ENCODE measurements at places on chromosomes 1 and 21.

DNA sequence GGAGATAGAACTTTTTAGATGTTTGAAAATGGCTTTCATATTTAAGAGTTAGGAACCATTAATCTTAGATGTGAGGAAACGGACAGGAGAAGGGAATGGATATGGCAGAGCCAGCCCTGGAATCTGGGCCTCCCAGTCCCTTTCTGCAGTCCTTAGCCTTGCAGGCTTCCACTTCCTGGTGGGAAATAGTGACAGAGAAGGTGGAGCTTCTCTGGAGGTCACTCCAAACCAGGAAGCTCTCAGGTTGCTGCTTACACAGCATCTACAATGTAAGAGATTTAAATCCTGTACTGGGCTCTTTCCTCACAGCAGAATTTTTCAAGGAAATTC lies 2.5 kb downstream of the S100A11 start:
- DNase-seq = no peak

DNA sequence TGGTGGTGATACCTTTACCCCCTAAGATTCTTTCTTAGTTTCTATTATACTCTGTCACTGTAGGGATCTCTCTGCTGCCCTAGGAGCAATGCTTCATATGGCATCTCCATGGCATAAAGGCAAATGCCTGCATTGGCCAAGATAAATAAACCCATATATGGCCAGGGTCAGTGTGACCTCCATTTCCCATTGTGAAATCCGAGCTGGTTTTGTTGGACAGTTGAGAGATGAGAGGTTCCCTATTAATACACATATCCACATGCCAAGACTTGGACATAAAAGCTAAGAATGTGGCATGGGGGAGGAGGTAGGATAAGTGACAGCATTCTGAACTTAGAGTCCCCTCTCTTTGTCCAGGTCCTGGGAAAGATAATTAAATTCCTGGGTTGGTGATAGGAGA lies 1.4 kb downstream of the TPM3 start:
- no peak for DNase-seq

DNA sequence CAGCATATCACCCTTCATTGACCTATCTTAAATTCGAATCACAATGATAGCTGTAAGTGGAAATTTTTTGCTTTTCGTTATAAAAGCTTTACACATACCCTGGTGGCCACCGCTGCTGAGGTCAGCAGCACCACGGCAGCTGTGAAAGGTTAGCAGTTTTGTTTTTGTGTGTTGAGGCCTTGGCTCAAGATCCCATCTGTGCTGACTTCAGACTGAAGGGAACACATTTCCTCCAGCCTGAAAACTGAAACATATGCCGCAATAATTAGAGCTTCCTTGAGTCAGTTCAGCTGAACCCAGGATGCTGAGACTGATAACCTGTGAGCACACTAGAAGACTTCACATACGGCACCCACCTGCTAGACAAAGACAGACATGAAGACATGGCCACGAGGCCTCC lies 103.0 kb downstream of the SMYD3 start:
- DNase-seq = peak; percentile 86

DNA sequence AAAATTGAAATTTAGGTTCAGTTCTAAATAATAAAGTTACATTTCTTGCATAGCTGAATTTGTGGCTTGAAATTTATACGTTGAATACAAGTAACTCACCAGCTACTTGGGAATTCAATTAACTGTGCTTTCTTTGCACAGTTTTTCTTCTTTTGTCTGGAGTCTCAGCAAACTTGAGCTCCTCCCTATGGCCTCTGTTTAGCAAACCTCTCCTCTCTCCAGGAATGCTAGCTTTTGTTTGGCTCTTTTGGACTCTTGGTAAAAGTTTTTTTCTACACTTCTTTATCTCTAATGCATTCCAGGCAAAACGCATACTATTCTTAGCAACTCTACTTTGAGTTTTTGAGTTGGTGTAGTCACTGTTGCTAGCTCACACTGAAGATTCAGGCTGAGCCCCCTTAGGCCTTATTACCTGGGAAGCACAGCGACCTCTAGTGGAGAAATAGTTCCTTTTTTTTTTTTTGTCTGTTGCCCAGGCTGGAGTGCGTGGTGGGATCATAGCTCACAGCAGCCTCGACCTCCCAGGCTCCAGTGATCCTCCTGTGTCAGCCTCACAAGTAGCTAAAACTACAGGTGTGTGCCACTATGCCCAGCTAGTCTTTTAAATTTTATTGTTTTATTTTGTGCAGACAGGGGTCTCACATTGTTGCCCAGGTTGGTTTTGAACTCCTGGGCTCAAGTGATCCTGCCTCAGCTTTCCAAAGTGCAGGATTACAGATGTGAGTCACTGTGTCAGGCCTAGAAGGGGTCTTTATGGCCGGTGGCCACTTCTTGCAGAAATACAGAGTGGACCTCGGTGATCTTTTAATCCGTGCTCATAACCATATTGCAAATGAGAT lies 61.7 kb downstream of the CASQ2 start:
- DNase-seq = peak; percentile 23

GRCh38 chr1:166876540-166876838 lies 425 bp upstream of the TADA1 start:
- DNase-seq = no peak

- no peak for DNase-seq
Observed at GRCh38 chr1:17949511-17949910, 158.1 kb upstream of the IGSF21 start.

- no peak for DNase-seq
Observed at GRCh38 chr1:66302815-66303214, 231.1 kb upstream of the SGIP1 start.

DNA sequence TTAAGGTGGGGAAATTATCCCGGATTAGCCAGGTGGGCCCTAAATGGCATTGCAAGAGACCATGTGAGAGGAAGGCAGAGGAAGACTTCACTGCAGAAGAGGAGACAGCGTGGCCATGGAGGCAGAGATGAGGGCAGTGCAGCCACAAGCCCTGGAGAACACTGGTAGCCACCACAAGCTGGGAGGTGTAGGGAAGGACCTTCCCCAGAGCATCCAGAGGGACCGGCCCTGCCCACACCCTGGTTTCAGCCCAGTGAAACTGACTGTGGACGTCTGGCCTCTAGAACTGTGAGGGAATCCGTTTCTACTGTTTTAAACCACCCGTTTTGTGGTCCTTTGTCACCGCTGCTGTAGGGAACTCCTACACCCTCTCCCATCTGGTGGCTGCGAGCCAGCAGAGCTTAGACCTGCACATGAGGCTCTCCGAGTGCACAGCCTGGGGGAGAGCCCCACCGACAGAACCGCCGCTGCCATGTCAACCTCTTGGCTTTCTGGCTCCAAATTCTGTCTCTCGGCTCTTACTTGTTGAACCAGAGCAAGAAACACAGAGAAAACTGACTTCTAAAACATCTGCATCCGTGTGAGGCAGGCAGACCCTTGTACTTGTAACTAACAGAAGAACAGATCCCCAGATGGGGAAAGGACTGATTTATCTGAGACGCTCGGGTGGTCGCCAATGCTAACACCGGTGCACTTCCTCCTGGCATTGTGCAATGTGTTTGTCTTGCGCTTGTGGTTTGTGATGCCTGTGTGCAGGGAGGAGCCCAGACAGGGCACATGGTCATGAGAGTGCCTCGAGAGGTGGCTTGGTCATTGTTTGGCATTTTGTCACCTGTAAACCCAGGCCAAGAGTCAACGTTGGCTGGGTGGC lies 90.8 kb upstream of the TMPRSS2 start:
- no peak for DNase-seq

- DNase-seq = no peak
Observed at GRCh38 chr1:25185409-25186160, 46.7 kb downstream of the SYF2 start.

DNA sequence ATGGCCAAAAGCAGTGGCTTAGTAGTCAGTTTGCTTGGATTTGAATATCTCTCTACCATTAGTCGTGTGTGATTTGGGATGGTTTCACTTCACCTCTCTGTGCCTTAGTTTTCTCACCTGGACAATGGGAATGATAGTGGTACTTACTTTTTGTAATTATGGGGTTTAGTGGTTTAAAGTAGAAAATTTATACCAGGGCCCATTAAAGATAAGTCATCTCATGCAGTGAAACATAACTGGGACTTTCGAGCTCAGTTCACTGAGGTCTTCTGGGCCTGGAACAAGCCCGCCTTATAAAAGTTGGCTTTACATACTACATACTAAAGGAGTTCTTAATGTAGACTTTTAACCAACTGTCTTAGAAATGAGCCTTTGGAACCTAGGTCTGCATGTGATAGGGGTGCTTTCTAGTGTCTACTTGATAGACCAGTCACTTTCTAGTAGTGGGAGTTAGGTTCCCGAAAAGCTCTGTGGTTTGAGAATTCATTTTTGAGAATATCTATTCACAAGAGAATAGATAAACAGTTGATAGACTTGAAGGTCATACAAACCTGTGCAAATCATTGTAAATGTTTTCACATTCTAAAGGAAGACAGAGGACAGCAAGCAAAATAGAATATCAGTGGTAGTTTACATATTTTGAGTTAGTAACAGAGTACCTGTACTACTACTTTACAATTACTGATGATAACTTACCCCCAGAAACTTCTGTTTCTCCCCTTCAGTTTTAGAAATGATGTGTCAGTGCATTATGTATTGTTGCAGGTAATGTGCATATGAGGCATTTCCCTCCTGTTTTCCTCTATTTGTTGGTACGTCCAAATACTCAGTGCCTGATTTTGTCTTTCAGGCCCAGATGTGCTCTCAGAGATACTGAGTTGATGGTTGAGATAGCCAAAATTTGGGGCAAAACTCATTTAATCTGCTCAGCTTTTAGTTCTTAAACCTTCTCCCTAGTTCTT lies 48.0 kb downstream of the DYRK1A start:
- no peak for DNase-seq

DNA sequence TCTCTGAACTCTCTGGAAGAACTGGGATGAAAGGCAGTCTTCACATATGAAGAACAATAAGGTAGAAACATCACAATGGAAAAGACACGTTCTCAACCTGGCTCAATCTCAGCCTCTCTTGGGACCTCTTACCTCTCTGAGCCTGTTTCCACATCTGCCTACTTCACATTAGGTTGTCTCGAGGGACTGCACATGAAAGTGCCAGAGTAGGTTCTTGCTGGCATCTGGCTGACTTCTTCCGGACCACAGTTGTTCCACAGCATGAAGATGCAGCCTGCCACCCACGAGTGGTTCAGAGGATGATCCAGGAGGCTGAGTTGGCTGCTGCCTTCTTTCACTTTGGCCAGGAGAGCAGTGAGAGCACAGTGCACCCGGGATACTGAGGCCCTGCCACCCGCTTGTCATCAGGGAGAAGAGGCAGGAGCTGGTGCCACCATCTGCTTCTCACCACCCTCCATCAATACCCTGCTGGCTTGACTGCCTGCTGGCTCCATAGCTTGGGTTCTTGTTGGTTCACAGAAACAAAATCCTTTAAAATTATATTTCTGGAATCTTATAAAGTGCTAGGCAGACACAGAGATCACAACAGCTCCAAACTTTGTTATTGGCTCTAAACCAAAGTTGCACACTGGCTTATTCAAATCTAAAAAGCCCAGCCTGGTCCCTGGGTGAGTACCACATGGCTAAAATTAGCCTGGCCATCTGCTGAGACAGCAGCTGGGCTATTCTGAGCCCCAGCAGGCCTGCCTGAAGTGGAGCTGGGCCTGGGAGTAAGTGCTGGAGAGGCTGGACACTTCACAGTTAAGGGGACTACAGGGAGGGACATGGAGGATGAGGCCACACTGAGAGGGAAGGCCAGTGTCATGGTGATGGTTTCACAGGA lies 46.9 kb upstream of the LIN9 start:
- peak; percentile 86 for DNase-seq

GRCh38 chr1:21604208-21604957 lies 64.8 kb downstream of the RAP1GAP start:
- no peak for DNase-seq

GRCh38 chr1:66623812-66624211 lies 89.9 kb downstream of the SGIP1 start:
- DNase-seq = no peak

GRCh38 chr1:41174170-41174569 lies 67.9 kb downstream of the SCMH1 start:
- DNase-seq = no peak

- no peak for DNase-seq
Observed at GRCh38 chr1:2865000-2865399, 63.5 kb upstream of the TTC34 start.

DNA sequence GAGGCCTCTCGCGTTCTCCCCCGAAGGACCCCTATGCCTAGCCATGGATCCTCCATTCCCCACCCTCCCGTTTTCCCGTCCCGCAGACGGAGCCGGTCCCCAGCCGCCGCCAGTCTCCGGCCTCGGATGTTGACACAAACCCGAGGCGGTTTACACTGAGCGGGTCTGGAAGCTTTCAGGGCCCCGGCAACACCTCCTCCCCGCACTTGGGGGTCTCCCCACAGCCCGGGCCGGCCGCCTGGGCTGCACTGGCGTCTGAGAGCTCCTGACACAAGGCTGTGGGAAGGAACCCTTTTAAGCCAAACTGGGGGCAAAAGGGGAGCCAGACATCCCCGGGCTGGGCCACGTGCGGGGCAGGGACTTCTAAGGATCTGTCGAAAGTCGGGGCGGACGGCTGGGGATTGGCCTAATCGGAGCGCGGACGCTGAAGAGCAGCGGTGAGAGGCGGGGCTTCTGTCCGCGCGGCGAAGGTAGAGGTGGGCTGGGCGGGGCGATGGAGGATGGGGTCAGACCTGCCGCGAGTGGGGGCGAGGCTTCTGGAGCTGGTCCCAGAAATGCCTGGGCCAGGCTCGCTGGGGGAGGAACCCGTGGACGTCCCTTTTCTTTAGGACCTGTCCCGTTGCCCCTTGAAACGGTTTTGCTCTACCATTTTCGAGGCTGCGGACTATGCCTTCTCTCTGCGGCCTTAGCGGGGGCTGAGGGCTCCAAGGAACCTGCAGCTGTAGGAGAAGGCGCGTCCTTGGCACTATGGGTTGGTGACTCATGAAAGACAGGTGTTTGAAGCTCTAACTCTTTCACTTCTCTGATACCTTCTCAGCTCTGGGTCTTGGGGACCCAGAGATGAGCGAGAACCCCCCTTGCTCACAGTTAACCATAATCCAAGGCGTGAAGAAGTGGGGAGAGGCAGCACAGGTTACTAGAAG lies 1.2 kb upstream of the HPCAL4 start:
- DNase-seq = peak; percentile 25

- no peak for DNase-seq
Observed at GRCh38 chr1:52595061-52595460, 7.1 kb upstream of the GPX7 start.

- no peak for DNase-seq
Observed at GRCh38 chr1:27600498-27601175, 3.3 kb downstream of the AHDC1 start.

- DNase-seq = no peak
Observed at GRCh38 chr1:162197615-162198421, 128.3 kb downstream of the NOS1AP start.

GRCh38 chr1:10508511-10508951 lies 33.8 kb downstream of the PEX14 start:
- no peak for DNase-seq

- DNase-seq = no peak
Observed at GRCh38 chr1:102941366-102941947, 166.9 kb downstream of the COL11A1 start.

- DNase-seq = no peak
Observed at GRCh38 chr1:225926551-225927113, 2.6 kb upstream of the PYCR2 start.

DNA sequence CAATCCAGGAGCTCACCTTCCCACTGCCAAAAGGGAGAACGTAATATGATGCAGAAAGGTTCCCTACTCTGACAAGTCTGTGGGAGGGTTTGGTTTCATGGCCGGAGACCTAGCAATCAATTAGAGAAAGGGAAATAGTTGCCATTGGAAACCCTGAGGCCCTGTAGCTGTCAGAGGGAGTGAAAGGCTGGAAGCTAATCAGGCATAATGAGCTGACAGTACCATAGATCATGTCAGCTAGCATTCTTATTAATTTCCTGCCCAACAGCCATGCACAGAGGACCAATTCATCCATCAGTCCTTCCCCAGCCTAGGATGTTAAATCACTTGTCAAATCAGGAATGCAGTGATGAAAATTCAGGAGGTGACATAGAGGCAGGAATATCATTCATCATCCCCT lies 527.3 kb downstream of the PLPP3 start:
- DNase-seq = no peak

Measured in G401 (cell line).